ENCODE measurements at places on chromosomes 1 and 21.

GRCh38 chr1:56024155-56024554, 555.2 kb downstream of the PLPP3 start:
- no peak for DNase-seq

DNA sequence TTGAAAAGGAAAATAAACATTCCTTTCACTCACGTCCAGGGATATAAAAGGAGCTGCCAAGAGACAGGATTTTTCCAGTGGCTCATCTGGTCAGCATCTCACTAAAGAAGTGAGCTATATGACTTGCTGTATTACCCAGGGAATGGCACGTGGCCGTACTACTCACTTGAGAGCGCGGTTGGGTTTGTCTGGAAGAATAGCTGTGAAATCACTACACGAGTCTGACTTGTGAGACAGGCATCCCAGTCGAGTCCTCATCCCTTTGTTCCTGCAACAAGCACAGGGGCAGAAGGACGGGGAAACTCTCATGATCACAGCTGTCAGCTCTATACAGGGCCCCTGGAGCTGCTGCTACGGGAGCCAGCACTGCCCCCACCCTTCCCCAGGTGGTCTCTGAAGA, 17.7 kb downstream of the RGS8 start:
- DNase-seq: no peak

- DNase-seq: no peak
Observed at GRCh38 chr1:62941780-62942179, 157.8 kb downstream of the ATG4C start.

DNA sequence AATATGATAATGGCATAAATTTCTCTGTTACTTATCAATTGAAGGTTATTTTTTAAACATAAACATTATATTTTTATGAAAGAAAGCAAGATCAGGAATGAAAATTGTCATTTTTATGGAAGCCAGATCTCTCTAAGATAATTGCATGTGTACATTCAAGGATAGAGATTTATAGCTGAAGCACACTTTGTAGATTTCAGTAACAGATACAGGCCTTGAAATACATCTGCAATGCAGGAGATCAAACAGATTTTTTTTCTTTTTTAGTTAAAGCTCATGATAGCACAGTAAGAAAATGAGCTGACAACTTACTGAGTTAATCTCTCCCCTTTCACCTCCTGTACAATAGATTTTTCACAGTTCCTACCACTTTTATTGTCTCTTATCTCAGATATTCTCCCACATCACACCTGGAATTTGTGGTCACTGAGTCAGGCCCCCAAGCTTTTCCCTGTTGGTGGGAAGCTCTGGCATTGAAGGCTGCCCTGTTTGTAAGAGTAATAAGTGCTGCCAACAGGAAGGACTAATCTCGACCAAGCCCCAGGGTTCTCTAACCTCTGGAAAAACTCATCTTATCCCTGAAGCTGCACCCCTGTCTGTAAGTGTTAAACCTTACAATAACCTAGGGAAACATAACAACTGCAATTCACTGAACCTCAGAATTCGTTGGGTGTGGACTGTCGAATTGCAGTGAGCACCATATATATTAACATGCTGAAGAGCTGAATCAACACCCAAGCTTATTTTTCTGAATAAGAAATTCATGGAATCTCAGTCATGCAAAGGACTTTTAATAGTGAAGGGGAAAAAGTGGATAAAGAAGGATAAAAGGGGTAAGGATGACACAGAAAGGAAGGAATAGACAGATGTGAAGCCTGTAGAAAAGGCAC, 599.0 kb downstream of the LMO4 start:
- DNase-seq: no peak

DNA sequence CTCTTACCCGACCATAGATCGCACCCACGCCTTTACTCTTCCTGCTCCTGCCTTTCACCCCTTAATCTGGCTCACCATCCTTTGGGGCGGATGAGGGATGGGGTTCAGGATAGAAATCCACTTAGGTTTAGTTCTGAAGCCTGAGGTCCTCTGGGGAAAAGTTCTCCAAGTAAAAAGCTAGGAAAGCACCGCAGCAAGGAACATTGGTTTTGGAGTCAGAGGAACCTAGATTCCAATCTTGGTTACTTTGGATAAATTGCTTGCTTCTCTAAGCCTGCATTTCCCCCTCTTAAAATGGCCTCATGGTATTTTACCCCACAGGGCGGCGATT, 988 bp upstream of the ASAP3 start:
- DNase-seq: no peak

DNA sequence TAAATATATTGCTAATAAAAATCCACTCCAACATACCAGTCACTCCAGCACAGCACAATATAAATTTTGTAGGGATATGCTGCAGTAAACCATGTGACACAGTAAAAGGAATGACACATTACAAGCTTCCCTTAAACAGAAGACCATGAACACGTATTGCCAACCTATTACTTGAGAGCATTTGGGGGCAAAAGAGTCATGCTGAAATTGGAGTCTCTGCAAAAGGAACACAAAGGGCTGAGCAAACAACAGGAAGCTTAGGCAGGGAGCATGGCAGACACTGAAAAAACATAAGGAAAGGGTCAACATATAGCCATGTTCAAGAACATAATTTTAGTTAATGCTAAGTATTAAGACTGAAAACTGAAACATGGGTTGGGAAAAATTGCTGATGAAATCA, 214.5 kb downstream of the SMYD3 start:
- no peak for DNase-seq

- no peak for DNase-seq
Observed at GRCh38 chr1:73593364-73593763, 604.6 kb downstream of the LRRIQ3 start.

GRCh38 chr1:42453386-42453785, 2.4 kb downstream of the ZMYND12 start:
- no peak for DNase-seq

DNA sequence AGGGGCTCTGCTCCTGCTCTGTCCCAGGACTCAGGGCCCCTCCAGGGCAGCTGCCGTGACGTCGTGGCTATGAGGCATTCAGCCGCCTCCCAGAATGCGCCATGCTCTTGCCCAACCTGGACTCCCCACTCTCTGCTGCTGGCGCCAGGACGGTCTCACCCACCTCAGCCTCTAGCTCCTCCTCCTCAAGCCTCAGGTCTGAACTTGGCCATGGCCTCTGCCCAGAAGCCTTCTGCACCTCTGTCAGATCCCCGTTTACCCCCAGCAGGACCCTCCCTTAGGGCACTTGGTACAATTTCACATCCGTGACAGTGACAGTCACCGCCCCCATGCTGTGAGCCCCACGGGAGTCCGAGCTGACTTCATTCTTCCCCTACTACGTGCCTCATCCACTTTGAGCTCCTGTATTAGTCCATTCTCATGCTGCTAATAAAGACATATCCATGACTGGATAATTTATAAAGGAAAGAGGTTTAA, 4.9 kb downstream of the CSTB start:
- DNase-seq: no peak

DNA sequence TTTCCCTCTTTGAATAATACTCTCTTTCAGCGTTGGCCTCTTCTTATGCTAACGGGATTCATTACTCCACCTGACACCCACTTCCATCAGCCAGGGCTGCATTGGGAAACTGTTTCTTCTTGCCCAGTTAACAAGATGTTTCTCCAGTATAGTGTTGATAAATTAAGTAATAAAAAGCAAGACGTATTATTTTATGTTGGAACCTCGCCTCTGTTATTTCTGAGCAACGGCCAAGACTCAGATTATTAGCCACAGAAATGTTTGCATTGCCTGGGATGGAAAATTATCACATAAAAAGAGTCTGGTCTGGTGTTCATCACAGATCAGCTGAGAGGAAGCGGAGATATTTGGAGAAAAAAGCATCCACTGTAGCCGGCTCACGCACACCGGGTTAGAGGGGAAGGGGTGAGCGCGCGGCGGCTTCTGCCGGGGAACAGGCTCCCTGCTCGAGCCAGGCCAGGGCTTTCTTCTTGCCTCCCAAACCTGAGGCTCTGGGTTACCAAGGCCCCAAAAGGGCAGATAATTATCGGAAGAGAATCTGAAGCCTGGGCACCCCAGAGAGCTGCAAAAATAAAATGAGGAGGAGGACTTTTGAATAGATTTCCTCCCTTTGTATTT, 189.5 kb downstream of the PRDM16 start:
- DNase-seq: no peak

Measured in T-cell (primary cell).